ENCODE measurements at places on chromosomes 1 and 21.

GRCh38 chr1:239619190-239619589 lies 232.8 kb downstream of the CHRM3 start:
- DNase-seq = no peak

DNA sequence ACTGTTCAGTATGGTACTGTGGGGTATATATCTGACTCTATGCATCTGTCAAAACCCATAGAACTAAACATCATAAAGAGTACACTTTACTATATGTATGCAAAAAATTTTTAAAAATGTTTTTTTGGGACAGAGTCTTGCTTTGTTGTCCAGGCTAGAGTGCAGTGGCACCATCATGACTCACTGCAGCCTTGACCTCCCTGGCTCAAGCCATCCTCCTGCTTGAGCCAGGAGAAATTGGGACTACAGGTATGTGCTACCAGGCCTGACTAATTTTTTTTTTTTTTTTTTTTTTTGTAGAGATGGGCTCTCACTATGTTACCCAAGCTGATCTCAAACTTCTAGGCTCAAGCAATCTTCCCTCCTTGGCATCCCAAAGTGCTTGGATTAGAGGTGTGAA lies 11.5 kb downstream of the TRIT1 start:
- DNase-seq = no peak

GRCh38 chr1:201363467-201363866 lies 14.0 kb downstream of the TNNT2 start:
- DNase-seq = no peak

- no peak for DNase-seq
These were observed 2.0 kb downstream of the RCSD1 start for GRCh38 chr1:167631936-167632614.

DNA sequence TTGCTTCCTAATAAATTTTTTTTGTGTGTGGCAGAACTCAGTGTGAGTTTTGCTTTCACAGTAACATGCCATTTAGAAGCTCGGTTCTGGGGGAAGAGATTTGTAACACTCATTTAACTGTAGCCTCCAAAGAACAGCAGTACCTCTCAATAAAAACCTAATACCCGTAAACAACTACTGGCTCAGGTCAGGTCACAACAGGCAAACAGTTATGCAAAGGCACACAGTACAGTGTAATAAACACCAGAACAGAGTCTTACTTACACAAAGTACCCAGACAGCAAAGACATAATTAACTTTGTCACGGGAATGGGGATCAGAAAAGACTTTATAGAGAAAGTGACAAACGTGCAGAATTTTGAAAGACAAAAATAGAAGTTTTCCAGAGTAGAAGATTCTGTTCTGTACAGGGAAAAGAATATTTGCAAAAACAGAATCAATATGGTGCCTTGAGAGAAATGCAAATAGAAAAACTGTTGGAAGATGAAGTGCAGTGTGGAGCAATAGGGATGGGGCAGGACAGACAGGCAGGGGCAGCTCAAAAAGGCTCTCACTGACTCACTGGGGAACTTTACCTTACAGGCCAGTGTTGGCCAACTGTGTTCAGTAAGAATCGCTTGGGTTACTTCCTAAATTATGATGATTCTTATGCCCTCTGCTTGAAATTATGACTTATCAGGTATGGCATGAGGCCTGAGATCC lies 38.8 kb downstream of the EGLN1 start:
- DNase-seq = no peak

GRCh38 chr1:171754353-171754705 lies 12.5 kb upstream of the VAMP4 start:
- DNase-seq = no peak

GRCh38 chr1:205224736-205225135 lies 3.0 kb upstream of the TMCC2 start:
- peak; percentile 69 for DNase-seq

- DNase-seq = no peak
These were observed 10.4 kb upstream of the DESI2 start for GRCh38 chr1:244642526-244642925.

- DNase-seq = no peak
These were observed 16.9 kb downstream of the LRRC8C start for GRCh38 chr1:89649783-89650182.

Data from NCI-H2081 treated with DMSO at 0.1 percent for 48 hours (cell line).